ENCODE measurements at places on chromosomes 11 and 22.

DNA sequence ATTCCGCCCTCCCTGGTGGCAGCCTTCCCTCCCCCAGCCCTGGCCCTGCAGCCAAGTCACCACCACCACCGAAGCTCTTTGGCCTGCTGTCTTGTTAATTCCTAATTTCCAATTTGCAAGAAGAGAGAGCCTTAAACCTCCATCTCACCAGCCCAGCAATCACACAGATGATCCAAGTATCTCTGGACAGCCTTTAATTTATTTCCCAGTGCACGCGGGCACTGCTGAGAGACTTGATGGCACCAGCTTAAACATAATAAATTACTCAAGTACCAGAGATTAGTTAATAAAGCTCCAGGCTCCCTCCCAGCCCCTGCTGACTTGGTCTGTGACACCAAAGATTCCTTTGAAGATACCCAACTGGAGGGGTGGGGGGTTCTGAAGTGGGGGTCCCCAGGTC lies 494.7 kb downstream of the BUD13 start:
- peak; percentile 14 for DNase-seq

DNA sequence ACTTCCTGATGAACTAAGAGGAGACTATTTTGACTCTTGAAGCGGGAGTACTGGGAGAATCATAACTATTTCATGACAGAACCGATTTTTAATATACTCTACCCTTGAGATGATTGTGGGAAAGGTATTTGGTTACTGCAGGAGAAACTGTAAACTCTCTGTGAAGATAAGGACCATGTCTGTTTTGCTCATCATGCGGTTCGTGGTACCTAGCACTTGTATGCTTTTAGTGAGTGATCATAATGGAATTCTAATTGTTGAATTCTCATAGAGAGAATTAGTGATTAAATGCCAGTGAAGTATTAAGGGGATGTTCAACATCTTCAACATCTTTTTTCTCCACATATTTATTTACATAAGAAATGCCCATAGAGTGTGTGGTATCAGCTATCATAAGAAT lies 11.4 kb downstream of the AASDHPPT start:
- no peak for DNase-seq

DNA sequence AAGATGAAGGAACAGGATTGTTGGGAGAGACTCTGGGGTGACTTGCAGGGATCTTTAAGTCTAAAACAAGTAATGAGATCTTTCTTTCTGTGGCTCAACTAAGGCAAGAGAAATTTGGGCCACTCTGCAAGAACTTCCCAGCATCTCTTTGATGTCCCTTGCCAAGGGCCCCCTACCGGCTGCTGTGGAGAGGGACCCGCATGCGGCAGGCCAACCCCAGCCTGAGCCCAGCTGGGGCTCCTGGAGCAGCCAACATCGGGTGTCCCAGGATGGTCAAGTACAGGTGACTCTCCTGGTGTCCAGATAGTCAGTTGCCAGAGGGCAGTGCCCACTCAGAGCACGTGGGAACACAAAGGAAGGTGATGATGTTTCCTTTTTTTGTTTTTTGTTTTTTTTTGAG lies 363.2 kb downstream of the TBC1D22A start:
- no peak for DNase-seq

DNA sequence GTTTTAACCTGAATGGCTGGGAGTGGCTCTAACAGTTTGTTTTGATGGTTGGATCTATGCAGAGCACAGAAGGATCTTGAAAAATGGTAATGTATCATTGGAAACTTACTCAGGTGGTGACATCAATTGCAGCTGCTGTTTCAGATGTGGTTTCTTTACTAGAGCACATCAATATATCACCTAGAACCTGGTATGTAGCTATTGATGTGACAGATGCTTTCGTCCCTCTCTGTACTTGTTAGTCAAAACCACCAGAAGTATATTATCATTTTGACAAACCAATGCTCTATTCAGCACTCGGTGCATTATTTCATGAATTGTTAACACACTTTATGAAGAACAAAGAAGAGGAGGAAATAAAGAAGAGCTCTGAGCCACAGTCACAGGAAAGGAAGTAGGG lies 26.6 kb upstream of the SCN3B start:
- DNase-seq, result no peak

- no peak for DNase-seq
Observed at GRCh38 chr11:11217289-11217928, 135.6 kb downstream of the CSNK2A3 start.

GRCh38 chr22:50032941-50033601 lies 20.5 kb upstream of the IL17REL start:
- DNase-seq, result no peak

DNA sequence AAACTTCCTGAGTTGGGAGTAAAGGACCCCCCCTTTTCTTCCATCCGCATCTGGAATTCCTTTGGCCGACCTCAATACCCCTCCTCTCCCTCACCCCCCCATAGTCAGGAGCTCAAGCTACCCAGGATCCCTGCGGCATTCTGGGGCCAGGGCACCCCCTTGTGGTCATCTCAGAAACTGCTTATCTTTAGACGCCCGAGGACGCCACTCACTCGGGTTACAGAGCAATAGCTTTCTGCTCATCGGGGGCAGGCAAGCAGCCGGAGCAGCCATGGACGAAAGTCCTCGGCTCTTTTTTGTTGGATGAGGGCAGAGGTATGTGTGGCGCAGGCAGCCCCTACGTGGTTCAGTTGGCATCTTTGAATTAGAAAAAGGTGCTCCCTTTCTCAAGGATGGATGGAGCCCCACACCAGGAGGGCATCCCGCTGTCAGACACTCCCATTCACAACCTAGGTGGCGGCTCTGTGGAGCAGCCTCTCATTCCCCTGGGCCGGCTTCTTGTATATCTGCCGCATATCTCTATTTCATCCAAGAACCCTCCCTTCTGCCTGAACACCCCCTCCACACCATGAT lies 2.3 kb downstream of the C1QTNF5 start:
- DNase-seq, result peak; percentile 42

DNA sequence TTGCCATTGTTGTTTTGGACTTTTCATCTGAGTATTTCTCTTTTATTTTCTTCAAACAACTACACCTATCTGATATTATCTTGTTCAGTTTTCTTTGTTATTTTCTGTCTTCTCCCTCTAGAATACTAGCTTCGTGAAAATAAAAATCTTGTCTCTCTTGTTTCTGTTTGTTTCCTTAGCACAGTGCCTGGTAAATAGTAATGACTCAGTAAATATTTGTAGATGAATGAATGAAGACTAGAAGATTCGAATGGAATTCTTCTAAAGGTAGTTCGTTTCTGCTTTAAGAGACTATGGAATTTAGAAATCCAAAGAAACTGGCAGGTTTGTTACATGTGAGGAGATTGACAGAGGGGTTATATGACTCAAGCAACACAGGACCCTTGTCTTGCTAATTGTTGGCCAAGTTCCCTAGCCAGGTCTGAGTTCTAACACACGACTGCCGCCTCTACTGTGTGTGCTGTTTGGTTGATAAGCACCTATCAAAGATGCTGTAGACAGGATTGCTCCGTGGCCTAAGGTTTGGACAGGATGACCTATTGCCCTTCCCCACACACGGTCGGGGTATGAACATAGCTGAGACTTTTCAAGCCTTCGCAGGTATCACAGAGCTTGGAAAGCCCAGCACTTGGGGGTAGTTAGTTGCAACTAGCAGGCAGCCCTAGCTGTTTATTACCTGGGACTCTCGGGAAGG lies 831 bp upstream of the TMEM135 start:
- DNase-seq, result no peak

DNA sequence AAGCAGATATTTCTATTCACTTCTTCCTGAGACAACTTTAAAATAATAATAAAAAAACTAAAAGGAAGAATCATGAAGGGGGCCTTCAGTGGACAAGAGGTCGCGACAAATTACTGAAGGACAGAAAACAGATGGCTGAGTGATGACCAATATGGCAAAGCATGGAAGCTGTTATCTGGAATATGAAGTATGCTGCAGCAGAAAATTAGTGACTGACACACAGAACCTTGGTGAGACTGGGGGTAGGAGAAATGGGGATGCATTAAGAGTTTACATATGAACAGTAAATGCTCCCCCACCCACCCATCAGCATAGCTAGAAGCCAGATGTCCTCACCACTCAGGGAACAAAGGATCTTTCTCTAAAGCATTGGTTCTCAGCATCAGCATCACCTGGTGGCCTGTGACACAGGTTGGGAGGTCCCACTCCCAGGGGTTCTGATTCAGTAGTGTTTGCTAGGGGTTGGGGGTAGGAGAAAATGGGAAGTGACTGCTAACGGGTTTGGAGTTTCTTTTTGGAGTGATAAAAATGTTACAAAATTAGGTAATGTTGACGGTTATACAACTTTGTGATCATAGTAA lies 59.7 kb downstream of the NARS2 start:
- DNase-seq, result no peak

DNA sequence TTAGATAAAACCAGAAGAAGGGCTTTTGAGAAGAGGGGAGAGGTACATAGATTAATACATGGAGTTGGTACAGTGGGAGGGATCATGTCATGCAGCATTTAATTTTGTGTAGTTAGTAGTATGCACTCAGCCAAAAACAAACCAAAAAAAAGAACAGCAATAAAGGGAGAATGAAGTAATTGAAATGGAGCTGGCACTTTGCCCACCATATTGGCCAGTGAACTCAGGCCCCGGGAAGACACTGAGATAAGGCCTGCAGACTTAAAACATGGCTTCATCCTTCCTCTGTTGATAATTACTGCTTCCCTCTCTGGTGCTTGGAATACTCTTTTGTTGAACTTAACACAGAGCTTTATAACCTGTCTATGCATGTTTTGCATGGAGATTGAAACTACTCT lies 3.1 kb downstream of the PANX1 start:
- DNase-seq, result no peak

DNA sequence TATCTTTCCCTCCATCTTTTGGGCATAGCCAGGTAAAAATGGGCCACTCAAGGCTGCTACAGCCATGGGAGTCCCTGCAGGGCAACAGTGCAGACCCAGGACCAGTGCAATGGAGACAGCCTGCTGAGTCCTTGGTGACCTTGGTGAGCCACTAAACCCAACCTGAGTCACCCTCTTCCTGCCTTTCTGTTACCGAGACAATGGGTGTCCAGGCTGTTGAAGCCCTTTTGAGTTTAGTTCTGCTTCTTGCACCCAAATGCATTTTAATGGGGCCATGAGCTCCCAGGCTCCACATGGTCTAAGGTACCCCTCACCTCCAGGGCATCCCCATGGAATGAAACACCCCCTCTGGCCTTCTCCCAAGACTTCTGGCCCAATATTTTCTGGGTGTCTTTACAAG lies 874 bp upstream of the PLAAT4 start:
- DNase-seq, result no peak

GRCh38 chr11:27025957-27026733 lies 14.5 kb upstream of the BBOX1 start:
- DNase-seq, result no peak

GRCh38 chr11:18731441-18731840 lies 5.5 kb upstream of the IGSF22 start:
- DNase-seq, result no peak

GRCh38 chr11:12166299-12167060 lies 56.1 kb downstream of the MICAL2 start:
- no peak for DNase-seq

DNA sequence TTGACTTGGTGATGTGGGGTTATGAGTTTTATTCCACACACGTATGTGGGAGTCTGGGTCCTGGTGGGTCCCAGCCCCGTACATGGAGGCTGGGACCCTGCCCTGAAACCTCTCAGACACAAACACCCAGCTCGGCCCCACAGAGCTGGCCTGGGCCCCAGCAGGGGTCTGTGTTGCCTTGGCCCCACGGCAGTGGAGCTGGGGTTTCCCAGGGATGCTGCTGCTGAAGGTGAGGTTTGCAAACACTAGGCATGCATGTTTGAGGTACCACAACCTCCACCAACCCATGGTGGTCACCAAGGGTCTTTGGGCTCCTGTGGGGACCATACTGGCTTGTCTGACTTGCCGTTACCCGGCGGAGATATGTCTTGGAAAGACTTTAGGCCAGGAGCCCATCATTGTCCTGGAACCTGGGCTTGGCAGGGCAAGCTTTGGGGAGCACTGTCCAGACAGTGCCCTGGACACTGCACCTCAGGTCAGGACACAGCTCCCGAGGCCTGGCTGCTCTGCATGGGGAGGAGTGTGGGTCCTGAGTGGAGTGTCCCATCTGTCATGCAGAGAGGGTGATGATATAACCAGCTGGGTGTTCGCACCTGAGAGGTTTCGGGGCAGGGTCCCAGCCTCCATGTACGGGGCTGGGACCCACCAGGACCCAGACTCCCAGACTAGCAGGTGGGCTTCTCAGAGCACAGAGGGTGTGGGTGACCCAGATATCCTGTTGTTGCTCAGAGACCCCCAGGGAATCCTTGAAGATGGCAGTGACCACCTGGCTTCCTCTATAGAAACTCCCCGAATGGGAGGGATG lies 63.3 kb downstream of the KCNQ1 start:
- DNase-seq, result no peak

DNA sequence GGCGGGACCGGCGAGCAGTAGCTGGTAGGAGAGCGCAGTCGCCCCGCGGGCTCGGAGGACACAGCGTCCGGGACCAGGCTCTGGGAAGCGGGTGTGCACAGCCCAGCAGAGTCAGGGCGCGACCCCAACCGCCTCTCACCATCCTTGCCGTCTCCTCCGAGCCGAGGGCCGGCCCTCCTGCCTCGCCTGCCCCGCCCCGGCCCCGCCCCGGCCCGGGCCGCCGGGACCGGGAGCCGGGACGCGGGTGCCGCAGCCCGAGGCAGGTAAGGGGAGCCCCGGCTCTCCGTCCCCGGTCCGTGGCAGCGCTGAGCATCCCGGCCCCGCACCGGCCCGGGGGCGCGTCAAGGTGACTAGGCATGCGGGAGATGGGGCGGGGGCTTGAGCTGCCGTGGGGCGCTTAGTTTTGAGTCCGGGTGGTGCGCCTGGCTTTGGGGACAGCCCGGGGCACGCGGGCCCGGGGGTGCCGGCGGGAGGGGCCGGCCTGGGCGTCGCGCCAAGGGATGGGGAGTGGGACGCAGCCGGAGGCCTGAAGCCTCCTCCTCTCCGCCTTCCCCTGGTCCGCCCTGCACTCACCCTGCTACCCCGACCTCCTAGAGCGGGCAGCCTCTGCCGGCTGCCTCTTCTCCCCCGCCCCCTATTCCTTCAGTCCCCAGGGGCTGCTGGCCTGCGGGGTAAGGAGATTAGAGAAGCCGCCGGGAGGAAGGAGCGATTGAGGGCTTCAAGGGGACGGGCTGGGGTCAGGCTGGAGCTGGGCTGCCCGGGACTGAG lies at the start of gene ABCG4:
TSS of gene ABCG4 (plus strand) at position 35 of the 768 bp plus-strand sequence. CDS start 914 bp downstream, outside the sequence.
- DNase-seq, result peak; percentile 61

DNA sequence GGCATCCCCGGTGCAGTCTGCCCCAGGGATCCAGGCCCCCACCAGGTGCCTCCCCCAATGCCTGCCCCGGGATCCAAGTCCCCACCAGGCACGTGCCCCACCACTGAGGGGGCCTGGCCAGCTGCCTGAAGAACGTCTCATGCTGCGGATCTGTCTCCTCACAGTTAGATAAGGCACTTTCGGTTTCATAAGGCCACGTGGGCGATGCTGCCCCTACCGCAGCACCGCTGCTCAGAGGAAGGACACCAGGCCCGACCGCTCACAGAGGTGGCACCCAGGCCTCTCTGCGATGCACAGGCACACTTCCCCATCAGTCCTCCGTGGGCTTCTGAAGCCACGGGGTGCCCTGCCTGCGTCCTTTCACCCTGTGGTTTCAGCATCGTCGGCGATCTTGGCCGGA lies 68.1 kb upstream of the BID start:
- no peak for DNase-seq

GRCh38 chr11:6717426-6717825 lies 34.3 kb upstream of the MRPL17 start:
- DNase-seq, result no peak

GRCh38 chr11:27839226-27839913 lies 139.1 kb upstream of the BDNF start:
- no peak for DNase-seq
